ENCODE measurements at places on chromosomes 4 and X.

GRCh38 chr4:73721435-73721834 is 18.9 kb upstream of the CXCL8 start:
- peak; percentile 85 for DNase-seq

DNA sequence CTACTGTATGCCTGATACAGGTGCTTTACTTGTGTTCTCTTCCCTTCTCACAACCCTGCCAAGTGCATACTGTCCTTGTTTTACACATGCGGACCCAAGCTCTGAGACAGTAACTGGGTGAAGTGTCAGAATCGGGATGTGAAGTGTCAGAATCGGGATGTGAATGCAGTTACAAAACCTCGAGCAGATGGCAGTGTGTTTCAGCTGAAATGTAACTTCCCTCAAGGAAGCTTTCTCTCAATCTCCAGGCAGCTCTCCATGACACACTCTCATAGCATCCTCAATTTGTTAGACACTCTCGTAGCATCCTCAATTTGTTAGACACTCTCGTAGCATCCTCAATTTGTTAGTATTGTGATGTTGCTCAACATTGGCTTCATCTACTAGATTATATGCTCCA is 1.1 kb upstream of the HPSE start:
- no peak for DNase-seq

GRCh38 chr4:140069066-140069465 is 84.9 kb downstream of the MAML3 start:
- peak; percentile 47 for DNase-seq

DNA sequence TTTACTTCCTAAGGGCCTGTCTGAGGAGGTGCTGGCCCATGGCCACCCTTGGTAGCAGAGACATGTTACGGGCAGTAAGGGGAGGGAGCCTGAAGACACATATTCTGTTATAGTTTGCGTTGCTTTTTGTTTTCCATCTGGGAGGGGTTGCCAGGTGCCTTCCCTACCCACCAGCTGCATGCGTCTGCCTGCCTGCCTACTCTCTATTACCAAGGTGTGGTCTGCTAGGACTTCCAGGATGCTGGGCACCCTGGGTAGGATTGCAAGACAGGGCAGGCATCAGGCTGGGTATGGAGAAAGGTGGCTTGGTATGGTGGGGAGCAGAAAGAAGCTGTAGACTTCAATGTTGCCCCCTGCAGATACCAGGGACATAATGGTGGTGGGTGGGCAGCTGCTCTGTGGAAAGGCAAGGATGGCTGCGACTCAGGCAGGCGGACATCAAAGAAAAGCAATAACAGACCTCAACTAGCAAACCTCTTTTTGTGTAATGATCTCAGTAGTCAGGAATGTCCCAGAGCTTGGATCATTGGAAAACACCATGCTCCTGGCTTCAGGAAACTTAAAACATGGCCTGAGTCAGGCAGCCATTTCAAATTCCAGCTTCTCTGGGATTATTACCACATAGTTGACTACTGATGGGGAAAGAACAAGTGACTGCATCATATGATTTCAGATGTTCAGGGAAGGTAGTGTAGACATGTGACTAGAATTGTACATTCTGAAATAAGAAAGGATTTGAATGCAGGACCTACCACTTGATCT is 67.8 kb downstream of the HOPX start:
- peak; percentile 97 for DNase-seq

- no peak for DNase-seq
These were observed 21.6 kb downstream of the LUZP4 start for GRCh38 chrX:115311139-115311538.

DNA sequence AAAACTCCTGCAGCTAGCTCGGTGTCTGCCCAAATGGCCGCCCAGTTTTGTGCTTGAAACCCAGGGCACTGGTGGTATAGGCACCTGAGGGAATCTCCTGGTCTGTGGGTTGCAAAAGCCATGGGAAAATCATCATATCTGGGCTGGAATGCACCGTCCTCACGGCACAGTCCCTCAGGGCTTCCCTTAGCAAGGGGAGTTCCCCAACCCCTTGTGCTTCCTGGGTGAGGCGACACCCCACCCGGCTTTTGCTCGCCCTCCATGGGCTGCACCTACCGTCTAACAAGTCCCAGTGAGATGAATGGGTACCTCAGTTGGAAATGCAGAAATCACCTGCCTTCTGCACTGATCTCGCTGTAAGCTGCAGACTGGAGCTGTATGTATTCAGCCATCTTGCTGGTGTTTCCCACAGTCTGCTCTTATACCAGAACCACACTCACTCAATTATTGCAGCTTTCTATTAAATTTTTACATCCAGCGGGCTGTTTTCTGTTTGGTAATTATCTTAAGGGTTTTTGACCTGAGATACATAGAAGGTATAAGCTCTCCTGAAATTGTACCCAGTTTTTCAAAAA is 36.7 kb upstream of the NPNT start:
- DNase-seq, result no peak

- DNase-seq, result peak; percentile 18
These were observed 2.1 kb downstream of the GPR101 start for GRCh38 chrX:137031517-137032340.

DNA sequence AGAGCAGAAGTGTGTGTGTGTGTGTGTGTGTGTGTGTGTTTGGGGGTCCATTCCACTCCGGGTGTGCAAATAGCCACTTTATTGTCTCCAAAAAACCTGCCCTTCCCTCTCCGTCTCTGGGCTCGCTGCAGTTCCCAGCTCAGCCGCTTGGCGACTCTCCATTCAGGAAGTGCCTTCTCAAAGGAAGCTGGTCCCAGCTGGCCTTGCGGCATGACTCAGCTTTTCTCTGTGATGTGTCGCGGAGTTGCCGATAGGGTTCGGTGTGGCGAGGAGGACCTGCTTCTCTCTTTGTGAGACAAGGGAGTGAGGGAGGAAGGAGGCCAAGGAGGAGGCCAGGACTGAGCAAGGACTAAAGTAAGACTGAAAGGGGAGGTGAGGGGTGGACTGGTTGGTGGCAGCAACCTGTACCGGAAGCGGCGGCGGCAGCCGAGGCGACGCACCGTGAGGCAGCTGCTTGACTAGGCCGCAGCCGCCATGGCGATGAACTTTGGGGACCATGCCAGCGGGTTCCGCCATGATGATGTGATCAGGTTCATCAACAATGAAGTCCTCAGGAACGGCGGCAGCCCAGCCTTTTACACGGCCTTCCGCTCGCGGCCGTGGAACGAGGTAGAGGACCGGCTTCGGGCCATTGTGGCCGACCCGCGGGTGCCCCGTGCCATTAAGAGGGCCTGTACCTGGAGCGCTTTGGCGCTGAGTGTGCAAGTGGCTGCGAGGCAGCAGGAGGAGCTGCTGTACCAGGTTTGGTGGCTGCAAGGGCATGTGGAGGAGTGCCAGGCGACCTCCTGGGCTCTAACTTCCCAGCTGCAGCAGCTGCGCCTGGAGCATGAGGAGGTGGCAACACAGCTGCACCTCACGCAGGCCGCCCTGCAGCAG is at the start of gene TEX13C:
TEX13C (plus strand) TSS at position 226 of the 876 bp plus-strand sequence; CDS start at position 475, 249 bp downstream.
- no peak for DNase-seq

DNA sequence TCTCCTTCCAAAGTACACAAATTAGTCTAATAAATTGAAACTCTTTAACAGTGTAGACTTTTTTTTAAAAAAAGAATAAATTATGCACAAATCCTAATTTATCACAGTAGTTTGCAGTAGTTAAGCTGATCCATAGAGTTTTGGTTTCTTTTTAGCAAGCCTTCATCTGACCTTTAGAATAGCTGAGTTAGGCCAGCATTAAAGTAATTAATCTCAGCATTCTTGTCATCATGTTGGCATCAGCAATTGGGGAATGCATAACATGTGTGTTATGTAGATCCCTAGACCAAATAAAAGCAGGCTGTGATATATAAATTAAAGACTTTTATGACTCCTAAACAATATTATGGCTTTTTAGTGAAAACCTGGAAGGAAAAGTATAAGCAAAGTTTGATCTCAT is 426.5 kb upstream of the PABPC4L start:
- no peak for DNase-seq

- DNase-seq, result no peak
These were observed 12.0 kb downstream of the DHRSX start for GRCh38 chrX:2488621-2489285.
